ENCODE measurements at places on chromosomes 16 and 17.

DNA sequence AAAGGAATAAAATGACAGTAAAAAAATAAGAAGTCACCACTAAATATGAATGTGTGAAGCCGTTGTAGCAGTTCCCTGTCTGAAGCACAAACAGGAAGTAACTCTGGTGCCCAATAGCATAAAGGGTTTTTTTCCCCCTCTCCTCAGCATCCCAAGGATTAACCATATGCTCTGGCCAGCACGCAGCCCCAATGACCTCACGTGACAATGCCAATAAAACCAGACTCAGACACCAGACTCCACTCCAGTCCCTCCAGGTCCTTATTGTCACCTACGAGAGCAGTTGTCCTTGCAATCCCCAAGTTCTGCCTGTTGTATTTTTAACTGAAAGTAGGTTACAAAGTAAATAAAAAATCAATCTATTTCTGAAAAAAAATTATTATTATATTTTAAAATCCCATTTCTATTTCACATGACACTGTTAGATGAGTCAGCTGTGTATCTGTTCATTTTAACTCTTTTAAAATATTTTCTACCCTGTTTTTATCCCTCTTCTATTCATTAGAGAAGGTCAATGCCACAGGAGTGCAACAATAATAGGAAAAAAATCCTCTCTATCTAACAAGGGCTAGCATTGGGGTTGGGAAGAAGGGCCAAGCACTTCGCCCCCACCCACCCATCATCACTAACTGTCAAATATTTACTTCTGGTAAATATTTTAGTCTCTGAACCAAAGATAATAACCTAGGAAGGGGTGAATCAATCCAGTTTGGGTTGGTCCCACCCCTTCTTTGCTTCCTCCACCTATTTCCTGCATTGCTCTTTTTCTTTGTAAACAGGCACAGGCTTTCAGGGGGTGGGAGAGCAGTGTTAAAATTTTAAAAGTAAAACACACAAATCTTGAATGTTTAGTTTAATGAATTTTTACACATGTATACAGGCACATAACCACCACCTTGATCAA is 6.6 kb downstream of the PRAC1 start:
- peak; percentile 33 for DNase-seq

DNA sequence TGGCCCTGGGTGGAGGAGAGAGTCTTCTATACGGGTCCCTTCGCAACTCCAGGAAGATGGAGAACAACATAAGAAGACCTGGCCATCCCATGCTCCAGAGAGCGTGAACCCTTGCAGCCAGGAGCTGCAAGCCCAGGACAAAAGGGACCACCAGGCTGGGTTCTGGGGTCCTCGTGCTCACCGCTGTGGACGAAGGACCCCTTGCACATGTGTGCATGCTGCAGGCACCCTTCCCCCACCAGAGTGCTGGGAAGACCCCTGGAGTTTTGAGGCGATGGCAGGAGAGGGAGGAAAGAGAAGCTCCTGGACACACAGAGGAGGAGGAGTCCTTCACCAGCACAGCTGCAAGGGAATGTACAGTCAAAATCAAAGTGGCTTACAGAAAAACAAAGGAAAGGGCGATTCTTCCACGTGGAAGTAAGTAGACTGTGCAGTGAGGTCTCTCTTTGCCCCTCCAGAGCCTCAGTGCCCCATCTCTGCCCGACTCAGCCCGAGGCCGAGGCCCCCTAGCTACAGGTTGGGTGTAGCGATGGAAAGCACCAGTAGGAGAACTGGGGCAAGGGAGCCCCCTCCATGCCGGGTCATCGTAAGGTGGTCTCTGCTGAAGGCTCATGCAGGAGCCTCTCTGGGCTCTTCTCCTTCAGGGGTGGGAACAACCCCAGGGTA is 51.3 kb downstream of the PIMREG start:
- no peak for DNase-seq

DNA sequence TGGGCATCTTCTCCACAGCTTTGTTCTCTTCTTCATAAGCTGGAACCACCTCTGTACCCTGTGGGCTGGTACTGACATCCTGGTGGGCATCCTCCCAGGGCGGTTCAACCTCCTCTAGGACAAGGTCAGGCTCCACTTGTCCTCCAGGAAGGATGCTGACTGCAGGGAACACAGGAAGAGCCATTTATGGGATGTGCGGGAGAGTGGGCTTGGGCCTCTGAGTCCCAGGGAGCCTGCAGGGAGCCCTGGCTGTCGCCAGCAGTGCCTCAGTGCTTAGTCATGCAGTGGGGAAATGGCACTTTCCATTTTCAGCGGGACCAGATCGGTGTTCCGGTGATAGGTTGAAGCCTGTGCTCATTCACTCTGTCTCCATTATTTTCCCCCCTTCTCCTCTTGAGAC is 20.5 kb downstream of the CNGB1 start:
- peak; percentile 48 for DNase-seq

- DNase-seq = no peak
Measured at GRCh38 chr17:323721-324571, 28.7 kb downstream of the RPH3AL start.

DNA sequence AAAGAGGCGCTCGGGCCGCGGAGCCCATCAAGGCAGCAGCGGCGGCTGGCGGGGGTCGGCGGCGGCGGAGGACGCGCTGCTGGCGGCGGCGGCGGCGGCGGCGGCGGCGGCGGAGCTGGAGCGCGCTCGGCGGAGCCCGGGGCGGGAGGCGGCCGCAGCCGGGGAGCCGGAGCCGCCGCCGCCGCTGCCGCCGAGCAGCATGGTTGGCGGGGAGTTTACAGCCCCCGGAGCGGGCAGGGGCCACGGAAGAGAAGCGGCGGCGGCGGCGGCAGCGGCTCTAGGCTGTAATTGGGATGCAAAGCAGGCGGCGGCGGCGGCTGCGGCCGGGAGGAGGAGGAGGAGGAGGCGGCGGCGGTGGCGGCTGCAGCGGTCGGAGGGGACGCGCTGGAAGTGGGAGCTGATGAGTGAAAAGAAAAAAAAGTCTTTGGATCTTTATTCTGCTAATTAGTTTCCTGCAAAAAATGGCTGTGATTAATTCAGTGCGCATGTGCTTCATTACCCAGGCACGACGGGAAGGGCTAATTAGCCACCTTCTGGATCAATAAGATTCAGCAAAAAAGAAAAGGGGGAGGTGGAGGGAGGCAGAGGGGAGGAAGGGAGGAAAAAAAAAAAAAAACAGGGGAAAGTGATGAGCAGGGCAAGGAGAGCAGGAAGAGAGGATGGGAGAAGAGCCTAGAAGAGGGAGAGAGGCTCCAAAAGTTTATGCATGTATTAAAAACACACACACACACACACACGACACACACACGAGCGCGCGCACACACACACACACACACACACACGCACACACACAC is 10.9 kb upstream of the ZFHX3 start:
- peak; percentile 39 for DNase-seq

DNA sequence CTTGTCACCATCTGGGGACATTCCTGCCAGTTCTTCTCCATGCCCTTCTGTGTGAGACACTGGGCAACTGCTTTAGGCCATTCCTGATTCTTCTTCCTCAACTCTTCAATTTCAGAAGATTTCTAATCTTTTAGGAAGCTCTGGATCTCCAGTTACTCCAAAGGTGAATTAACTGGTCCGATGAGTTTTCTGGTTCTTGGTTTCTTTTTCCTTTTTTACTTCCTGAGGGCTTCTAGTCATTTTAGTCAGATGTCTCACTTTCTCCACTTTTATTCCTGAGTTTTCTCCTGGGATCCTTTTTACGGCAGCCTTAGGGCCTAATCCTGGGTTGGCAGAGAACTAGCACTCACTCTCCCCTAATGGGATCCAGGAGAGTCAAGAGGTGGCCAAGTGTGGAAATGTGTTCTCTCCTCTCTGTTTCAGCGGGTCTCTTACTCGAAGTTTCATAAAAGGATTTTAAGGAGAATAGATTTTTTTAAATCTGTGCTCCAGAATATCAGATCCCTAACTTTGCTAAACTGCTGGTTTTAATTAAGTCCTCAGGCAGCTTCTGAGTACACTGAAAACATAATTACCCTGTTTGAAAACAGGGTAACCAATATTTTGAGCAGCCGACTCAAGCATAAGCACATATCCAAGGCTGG is 107.6 kb downstream of the RMI2 start:
- DNase-seq = no peak

DNA sequence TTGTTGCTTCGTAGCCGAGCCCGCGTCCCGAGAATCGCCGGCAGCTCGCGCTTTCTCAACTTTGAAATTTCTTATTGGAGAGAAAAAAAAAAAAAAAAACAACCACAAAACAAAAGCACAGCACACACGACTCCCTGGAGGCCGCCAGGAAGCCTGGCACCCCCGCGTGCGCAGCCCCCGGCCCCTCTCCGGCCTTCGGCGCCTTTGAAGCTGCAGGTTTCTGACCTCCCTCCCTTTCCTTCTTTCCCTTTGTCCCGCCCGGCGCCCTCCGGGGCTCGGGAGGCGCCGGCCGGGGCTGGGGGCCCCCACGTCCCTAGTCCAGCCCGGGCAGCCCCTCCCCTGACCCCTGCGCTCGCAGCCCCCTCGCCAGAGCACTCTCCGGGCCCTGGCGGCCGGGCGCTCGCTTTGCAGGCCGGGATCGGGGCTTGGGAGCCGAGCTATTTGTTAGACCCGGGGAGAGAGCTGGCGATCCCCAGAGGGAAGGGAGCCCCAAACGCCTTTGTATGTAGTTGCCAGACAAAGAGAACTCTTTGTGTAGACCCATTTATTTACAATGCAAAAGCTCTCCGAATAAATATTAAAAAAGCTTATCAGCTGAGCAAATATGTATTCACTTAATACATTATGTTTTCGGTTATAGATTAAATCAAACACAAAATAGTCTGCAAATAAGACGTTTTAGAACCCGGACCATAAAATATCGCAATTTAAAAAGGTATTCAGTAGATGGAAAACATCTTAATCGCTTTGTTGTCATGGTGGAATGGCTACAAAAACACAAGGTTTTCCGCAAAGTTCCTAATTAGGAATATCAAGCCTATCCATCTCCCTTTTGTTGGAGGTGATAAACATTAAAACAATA is 2.3 kb downstream of the BAHCC1 start:
- DNase-seq = peak; percentile 74

DNA sequence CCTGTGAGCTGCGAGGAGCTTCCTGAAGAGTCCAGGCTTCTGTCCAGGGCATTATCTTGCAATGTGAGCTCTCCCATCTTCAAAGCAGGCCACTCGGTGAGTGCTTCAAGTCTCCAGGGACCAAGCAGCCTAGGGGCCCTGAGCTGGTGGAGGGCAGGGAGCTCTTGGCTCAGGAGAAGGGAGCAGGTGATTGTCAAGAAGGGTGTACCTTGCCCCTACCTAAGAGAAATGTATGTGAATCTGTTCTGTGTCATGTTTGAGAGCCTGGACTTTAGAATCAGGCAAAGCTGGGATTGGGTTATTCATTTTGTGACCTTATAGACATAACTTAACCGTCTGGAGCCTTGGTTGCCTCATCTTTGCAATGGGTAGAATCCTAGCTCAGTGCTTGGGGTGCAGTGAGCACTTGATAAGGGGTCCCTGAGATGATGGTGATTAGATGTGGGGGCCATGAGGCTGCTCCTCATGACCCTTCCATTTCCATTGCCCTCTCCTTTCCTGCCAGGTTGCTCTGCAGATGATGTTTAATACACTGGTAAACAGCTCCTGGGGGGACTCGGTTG is 15.9 kb downstream of the ZNF768 start:
- no peak for DNase-seq

- DNase-seq = no peak
Measured at GRCh38 chr17:27491713-27492190, 35.5 kb downstream of the KSR1 start.

DNA sequence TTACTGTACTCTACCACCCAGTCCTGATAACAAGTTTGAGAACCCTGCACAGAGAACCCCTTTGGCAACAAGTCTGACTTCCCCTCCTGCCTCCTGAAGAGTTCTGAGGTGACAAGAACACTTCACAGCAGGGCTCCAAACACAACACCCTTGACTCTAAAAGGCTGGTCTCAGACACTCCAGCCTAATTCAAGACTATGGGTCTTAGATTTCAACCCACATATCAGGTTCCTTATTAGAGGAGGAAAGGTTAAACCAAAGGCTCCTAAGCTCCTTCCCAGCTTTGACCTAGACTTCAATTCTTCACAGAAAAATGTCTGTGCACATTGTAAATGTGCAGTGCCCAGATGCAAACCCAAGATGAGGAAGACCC is 23.0 kb downstream of the RANBP10 start:
- no peak for DNase-seq

- no peak for DNase-seq
Measured at GRCh38 chr16:5905935-5906334, 808.3 kb upstream of the EEF2KMT start.

DNA sequence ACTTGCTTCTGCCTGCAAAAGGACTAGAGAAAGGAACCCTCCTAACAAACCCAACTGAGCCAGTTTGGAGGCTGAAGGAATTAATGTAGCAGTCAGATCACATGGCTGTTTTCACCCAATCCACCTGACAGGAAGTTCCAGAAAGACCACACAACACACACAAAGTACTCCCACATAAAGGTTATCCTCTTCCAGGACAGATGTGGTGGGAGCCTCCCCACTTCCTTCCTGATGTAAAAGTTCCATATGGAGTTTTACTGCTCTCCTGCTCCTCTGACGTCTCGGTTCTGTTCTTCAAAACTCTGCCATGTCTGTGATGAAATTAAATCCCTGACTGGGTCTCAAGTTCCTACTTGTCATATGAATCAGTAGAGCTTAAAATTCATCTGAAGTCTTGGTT is 497.0 kb upstream of the HSBP1 start:
- no peak for DNase-seq

- DNase-seq = no peak
Measured at GRCh38 chr17:80471922-80472321, 4.5 kb downstream of the NPTX1 start.

- no peak for DNase-seq
Measured at GRCh38 chr17:12592941-12593340, 72.7 kb upstream of the MYOCD start.

DNA sequence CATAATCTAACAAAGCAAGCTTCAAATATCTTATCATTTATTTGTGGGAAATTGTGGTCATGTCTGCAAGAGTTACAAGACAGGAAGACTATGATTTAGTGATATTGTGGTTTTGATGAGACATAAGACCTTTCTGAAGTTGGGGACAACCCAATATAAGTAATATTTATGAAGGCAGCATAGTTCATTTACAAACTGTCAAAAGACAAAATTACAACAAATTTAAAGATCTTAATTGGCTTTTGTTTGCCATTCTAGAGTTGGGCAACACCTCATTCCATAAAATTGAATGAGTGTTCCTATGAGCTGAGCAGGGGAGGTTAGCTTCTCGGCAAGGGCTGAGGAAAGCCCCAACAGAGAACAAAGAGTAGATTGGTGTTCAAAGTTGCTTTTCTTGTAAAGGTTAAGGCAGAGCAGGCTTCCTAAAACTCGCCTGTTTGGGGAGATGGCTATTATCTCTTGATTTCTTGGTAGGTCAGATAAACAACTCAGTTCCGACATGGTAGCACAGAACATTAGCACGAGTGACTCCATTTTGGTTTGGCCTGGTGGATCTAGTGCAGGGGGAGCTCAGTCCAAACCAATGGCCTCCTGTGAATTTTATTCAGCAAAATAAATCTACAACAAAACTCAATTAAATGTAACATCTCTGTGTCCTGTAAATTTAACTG is 10.9 kb upstream of the MMD start:
- DNase-seq = no peak

DNA sequence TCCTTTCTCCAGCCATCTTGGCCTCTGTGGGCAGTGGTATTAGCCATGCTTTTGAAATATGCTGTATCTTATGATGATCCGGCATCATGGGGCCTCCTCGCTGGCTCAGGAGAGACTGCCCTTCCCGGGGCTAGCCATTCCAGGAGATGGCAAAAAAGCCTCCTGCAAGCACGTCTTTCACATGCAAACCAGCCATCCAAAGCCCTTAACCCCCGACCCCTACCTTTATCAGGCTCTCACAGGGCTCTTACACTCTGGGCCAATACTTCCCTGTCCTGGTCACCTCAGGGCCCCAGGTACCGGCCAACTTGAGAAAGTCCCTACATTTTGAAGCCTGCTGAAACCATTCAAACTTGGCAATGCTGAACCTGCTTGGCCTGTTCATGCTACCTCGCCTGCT is 36.4 kb downstream of the MYH13 start:
- no peak for DNase-seq
